Activated CD4-positive, alpha-beta T cell treated with anti-CD3 and anti-CD28 coated beads for 36 hours (primary cell): ENCODE measurements at places on chromosomes 5 and 9. TPM values are rescaled to one million over a fixed set of nuclear protein-coding genes. Genes with fewer than 3 reads are reported as not detected.

Gene ADAM19
- total RNA-seq = 69.5 TPM

Gene NUTM2F
- not detected for total RNA-seq

Gene SLC34A3
- total RNA-seq = not detected

- no peak for DNase-seq
- H3K4me3 ChIP-seq = no peak overlapping the region
- H3K27ac ChIP-seq = no peak overlapping the region
- peaks cover 2% of the 10 kb centered on the region for H3K27me3 ChIP-seq
- H3K4me1 ChIP-seq = no peaks in the 10 kb centered on the region
Observed at GRCh38 chr5:173456181-173456580, 128.0 kb upstream of the STC2 start.

Gene SPINK4
- not detected for total RNA-seq

DNA sequence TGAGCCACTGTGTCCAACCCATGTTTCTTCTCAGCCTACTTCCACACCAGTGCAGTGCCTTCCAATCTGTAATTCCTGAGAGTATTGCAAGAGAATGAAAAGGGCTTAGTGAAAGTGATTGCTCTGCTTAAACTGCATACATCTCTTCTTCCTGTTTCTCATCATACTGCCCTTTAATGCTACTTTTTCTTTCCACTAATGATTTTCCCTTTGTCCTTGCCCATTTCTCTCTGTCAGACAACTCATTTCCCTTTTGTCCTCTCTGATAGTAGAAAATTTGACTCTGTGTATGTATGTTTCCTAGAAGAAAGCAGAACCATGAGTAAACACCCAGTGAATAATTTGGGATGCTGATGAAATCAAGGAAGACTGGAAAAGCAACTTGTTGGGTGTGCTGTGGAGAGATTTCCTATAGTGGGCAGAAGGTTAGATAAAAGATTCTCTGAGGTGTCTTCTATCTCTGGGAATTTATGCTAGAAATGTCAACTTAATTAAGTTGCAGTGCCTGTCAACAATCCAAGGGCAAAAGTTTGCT is 102.2 kb upstream of the CHD1 start:
- H3K4me3 ChIP-seq = no peak overlapping the region
- H3K27me3 ChIP-seq = no peaks in the 10 kb centered on the region
- H3K36me3 ChIP-seq = peaks cover 2% of the 10 kb centered on the region
- H3K4me1 ChIP-seq = peaks cover 70% of the 10 kb centered on the region
- DNase-seq = no peak

Gene TXNDC8
- not detected for total RNA-seq

Gene SPIN1
- total RNA-seq = 17.9 TPM

Gene HSD17B3
- not detected for total RNA-seq

DNA sequence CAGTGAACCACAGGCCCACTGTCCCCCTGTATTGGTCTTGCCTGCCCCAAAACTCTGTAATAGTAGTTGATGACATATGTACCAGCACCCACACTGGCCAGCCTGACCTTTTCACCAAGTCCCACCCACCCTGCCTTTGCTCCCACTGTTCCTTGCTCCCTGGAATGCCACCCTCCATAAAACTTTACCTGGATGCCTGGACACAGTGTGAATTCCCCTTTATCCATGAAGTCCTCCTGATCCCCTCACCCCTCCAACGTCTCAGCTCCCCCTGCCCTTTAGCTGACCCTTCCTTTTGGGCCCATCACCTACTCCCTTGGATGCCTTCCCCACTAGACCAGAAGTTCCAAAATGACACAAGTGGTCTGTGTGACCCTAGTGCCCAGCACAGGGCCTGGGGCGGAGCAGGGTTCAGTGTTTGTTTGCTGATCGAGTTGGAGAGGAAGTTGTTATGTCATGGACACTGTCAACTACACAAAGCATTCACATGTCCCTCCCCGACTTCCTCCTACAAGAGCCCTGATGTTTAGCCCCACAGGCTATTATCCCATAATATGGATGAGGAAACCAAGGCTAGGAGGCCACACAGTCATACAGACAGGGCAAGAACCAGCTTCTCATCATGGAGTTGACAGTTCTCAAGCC is 16.1 kb downstream of the AMBP start:
- H3K27me3 ChIP-seq = peaks cover 13% of the 10 kb centered on the region
- DNase-seq = no peak
- H3K4me1 ChIP-seq = no peaks in the 10 kb centered on the region
- H3K27ac ChIP-seq = no peak overlapping the region
- H3K4me3 ChIP-seq = no peak overlapping the region

GRCh38 chr9:129610473-129611306 is 10.2 kb downstream of the C9orf50 start:
- peak overlapping the region; percentile 47 for H3K27ac ChIP-seq
- peaks cover 29% of the 10 kb centered on the region for H3K4me1 ChIP-seq
- no peaks in the 10 kb centered on the region for H3K36me3 ChIP-seq
- peak; percentile 85 for DNase-seq
- no peaks in the 10 kb centered on the region for H3K27me3 ChIP-seq

DNA sequence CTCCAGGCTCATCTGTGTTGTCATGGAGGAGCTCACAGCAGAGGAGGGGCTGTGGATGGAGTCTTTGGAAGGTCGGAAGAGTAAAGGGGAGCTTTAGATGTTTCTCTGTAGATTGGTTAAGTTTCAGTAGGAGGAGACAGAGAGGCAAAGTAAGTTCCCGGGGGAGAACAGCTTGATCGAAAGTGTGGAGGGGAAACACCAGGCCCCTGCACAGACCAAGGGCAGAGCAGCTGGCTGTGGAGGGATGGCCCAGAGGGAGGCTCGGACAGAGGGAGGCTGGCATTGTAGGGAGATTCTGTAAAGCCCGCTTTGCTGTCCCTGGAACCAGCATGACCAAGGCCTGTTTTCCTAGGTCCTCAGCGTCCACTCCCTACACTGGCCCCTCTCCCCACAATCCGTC is 5.3 kb upstream of the OR2V2 start:
- no peaks in the 10 kb centered on the region for H3K4me1 ChIP-seq
- no peak for DNase-seq
- H3K27me3 ChIP-seq = peaks cover 31% of the 10 kb centered on the region
- H3K27ac ChIP-seq = no peak overlapping the region

Gene DHX29
- 12.9 TPM for total RNA-seq

DNA sequence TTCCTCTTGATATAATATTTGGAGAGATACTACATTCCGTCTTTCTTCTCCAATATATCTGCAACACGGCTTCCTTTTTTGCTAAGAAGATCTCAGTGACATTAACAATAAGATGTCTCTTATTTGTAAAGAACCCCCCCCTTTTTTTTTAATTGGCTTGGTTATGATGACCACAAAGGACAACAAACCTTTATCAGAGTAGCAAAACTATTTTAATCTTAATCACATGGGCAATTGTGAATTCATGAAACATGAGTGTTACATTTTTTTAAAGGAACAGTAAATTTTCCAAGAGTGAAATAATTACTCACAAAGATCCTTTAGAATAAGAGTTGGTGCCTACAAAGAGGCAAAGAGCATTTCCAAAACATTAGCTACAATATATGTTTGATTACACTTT is 554.1 kb downstream of the MAT2B start:
- no peak overlapping the region for H3K27ac ChIP-seq
- no peak overlapping the region for H3K4me3 ChIP-seq
- no peak for DNase-seq

- no peak for DNase-seq
- H3K36me3 ChIP-seq = peaks cover 49% of the 10 kb centered on the region
- no peak overlapping the region for H3K27ac ChIP-seq
- no peak overlapping the region for H3K4me3 ChIP-seq
Observed at GRCh38 chr9:5718296-5719032, 89.6 kb downstream of the RIC1 start.

GRCh38 chr5:113283558-113283957 is 151.2 kb downstream of the TSSK1B start:
- no peak for DNase-seq
- no peak overlapping the region for H3K4me3 ChIP-seq
- H3K36me3 ChIP-seq = no peaks in the 10 kb centered on the region
